ENCODE measurements at places on chromosomes 1 and 21.

DNA sequence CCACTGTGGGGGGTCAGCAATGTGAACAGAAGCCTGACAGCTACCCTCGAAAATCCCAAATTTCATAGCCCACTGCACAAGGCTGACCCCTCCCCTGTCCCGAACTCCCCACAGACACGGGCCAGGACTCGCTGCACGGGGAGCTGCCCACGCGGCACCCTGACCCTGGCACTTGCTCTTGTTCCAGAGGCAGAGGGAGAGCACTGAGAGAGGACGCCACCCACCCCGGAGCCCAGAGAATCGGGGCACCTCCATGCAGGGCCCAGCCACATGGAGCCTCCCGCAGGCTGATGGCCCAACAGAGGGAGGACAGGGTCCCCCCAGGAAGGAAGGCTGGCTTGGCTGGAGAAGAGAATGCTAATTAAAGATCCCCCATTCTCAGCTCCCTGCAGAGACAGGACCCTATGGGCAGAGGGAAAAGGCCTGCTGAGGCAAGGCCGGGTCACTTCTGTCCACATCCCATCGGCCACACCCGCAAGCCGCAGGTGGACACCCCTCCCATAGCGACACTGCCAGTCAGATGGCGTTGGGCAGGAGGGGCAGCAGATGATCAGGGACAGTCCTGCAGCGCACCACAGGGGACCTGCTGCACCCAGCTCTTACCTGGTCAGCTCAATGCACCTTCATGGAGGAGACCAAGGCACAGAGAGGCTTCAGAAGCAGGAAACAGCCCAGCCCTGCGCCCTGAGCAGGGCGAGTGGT, 136.9 kb downstream of the NPHP4 start:
- no peak for DNase-seq

GRCh38 chr1:213183036-213183672, 132.1 kb downstream of the RPS6KC1 start:
- no peak for DNase-seq

GRCh38 chr1:38609166-38610025, 250.2 kb downstream of the RRAGC start:
- no peak for DNase-seq

GRCh38 chr1:43587594-43587993, 56.9 kb downstream of the PTPRF start:
- DNase-seq: no peak

DNA sequence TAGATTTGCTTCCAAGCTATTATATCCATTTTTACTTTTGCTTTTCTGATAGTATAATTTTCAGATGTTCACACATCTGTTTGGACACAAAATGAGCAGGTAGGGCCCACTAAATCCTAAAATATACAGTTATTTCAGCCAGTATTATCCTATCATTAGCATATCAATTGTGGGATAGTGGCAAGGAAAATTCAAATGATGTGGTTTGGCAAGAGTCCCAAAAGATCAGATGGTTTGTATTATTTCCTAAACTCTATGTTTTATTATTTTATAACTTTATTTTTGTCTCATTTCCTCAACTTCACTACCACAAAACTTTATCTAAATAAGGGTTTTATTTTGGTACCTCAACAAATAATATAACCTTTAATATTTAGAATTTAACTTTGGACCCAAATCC, 1659.6 kb downstream of the NCAM2 start:
- no peak for DNase-seq

GRCh38 chr1:200958597-200958996, 63.9 kb downstream of the INAVA start:
- no peak for DNase-seq

GRCh38 chr1:93140106-93140505, 40.1 kb downstream of the TMED5 start:
- no peak for DNase-seq

DNA sequence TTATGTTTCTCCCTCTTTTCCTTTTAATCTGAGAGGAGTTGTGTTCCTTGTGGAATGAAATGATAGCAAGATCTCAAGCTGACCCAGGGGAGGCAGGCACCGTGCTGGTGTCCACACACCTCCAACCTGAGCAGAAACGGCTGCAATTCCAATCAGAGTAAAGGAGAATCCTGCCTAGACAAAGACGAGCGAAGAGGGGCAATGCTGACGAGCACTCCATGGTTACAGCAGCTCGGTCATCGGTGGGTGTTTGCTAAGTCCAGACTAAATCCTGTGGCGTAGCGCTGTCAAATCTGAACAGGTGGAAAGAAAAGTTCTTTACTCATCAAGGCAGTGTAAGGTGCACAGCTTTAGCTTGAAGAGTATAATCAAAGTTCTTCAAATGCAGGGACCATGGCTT, 74.8 kb downstream of the PLD5 start:
- DNase-seq: no peak

DNA sequence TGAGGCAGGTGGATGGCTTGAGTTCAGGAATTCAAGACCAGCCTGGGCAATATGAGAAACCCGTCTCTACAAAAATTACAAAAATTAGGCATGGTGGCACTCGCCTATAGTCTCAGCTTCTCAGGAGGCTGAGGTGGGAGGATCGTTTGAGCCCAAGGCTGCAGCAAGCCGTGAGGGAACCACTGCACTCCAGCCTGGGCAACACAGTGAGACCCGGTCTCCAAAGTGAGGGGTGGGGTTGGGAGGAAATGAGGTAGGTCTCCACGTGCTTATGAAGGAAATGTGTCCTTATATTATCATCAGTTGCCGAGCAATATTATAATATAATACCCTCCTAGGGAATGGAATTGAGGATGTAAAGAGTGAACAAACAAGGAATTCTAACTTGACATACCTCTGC, 2.7 kb downstream of the TMEM50B start:
- no peak for DNase-seq

GRCh38 chr1:214354440-214355148, 73.6 kb downstream of the SMYD2 start:
- DNase-seq: no peak

DNA sequence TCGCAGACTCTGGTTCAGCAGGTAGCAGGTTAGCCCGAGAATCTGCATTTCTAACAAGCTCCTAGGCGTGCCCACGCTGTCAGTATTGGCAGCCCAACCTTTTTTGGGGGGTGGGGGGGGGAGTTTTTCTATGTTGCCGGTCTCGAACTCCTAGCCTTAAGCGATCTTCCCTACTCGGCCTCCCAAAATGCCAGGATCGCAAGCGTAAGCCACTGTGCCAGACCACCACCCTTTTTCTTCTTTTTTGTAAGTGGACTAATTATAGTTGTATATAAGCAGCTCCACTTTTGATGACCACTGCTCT, 480 bp upstream of the MIS18A start:
- no peak for DNase-seq

DNA sequence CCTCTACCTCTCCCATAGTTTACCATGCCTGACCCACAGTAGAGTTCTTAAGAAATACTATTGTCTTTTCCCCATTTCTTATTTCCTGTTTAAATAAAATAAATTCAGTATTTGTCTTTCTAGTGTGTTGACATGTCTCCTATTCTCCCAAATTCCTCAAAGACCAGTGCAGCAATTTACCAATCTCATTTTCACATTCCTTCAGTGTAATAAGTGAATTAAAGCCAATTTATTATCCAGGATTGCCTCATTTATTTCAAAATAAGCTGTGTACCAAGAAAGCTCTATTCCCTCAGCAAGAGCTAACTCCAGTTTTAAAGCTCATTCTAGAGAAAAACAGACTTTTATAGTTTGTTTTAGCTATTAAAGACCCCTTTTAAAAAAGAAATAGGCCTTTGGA, 49.9 kb downstream of the DISC1 start:
- no peak for DNase-seq

GRCh38 chr1:240499012-240499411, 112.9 kb downstream of the GREM2 start:
- no peak for DNase-seq

DNA sequence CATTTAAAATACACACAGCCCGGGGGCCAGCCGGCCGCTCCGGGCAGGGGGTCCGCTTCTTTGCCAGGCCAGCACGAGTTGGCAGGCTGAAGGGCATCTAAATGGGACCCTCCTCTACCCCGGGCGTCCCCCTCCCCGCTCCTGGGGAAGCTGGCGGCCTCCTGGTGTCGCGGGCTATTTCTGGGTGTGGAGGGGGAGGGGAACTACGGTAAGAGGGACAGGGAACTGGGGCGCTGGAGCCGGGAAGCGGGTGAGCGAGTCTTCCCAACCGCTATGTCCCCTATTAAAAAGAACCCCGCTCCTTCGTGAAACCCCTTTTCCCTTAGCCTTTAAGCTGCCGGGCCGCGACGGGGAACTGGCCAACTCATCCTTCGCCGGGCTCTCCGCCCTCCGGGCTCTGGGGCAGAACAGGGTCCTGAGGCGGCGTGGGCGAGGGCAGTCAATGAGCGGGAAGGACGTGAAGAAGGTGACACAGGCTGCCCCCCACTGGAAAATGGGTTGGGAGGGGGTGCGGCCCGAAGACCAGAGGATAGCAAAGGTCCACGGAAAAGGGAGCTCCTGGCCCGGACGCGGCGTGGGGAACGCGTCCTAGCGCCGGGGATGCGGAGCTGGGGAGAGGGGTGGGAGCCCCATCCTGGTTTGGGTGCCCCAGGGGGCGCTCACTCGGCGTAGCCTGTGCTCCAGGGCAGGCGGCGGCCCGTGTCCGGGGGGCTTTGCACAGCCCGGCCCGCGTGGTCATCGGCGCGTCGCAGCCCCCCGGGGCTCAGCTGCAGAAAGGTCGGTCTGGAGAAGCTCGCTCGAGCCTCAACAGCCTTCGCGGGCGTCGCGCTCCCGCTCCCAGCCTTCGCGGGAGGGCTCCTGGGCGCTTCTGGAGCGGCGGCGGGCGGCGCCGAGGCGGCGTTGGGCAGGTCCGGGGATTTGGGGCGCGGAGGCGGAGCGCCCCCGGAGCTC, 544 bp downstream of the PPM1J start:
- DNase-seq: no peak

DNA sequence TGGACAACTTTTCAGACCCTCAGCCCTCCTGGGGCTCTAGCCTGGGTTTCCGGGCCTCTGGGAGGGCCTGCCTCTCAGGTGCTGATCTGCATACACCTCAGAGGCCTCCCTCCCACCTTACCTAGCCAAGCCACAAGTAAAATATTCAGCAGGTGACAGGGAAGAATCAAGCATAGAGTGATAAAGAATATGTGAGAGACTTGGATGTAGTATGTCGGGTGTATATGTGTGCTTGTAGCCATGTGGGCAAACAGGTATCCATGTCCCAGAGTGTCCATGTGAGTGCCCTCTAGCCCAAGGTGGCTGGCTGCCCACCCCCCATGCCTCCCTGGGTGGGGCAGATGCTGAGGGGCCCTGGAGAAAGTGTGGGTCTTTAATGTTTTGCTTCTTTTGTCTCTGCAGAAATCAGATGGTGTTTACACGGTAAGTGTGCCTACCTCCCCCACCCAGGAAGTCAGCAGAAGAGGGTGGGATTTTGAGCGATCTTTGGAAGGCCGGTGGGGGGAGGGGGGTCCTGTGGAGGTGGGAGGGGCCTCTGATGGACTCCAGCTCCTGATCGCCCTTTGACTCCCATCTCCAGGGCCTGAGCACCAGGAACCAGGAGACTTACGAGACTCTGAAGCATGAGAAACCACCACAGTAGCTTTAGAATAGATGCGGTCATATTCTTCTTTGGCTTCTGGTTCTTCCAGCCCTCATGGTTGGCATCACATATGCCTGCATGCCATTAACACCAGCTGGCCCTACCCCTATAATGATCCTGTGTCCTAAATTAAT, 3.4 kb downstream of the FCER1G start:
- DNase-seq: no peak

- no peak for DNase-seq
Measured at GRCh38 chr1:63797056-63797726, 23.4 kb downstream of the ROR1 start.

GRCh38 chr1:95384567-95384966, 150.6 kb downstream of the RWDD3 start:
- DNase-seq: no peak

GRCh38 chr1:210057593-210057992, 119.6 kb downstream of the SYT14 start:
- no peak for DNase-seq

DNA sequence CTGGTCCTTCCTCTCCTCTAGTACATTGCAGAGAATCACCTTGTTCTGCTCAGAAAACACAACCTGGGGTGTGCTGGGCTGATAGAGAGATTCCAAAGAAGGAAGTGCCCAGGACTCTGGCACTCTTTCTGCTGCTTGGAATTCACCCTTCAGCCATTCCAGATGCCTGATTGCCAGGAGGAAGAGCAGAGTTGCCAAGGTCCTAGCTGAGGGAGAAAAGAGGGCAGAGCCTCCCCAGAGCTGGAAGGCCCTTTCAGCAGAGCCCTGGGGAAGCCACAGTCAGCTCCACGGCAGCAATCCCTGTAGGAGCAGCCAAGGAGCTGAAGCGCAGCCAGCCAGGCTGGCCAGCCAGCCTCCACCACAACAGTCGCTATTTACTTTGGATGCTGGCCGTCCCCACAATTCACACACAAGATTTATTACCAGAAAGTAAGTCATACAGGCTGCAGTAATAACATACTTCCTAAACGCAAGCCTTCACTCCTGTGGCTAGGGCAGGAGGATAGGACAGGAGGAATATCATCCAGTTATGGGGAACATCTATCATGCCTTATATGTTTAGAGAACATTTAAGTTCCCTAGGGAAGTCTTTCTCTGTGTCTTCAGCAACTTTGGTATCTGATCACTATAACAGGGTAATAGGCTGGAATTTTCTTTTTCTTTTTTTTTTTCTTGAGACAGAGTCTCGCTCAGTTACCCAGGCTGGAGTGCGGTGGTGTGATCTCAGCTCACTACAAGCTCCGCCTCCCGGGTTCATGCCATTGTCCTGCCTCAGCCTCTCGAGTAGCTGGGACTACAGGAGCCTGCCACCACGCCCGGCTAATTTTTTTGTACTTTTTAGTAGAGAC, 36.6 kb upstream of the SLC44A3 start:
- DNase-seq: peak; percentile 95

GRCh38 chr1:168504064-168504837, 39.5 kb downstream of the XCL2 start:
- no peak for DNase-seq

DNA sequence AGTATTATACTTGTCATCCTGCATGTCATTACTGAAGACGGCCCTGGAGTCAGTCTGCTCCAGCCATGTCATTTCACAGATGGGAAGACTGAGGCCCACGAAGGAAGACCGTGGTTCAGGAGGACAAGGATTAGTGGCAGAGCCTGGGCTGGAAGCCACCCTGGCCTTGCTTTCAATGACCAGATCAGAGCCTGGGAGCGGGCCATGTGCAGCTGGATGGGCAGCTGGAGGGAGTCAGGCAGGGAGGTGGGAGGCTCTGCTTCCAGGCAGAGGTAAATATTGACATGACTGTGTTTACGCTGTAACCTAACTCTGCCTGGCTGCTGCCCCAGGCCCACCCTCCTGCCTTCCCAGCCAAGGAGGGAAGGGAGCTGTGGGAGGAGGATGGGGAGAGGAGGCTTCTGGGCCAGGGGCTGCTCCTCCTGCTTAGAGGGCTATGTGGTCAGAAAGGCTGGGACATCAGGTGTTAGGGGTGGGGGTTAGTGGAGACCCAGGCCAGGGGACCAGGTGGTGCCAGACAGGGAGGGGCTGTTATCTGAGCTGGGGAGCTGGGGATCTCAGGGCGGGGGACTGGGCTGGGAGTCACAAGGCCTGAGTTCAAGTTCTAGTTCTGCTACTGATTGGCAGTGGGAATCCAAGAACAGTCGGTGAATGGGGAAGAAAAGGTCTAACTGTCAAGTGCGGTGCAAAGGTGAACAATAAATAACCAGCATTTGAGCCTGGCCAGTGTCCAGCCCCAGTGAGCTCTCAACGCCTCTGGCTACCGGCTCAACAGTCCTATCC, 48.5 kb upstream of the ECE1 start:
- DNase-seq: peak; percentile 87
